ENCODE measurements at places on chromosomes 11 and 22.

- DNase-seq = no peak
Measured at GRCh38 chr11:77082838-77083565, 16.2 kb downstream of the CAPN5 start.

GRCh38 chr11:45209891-45210699, 63.7 kb downstream of the PRDM11 start:
- peak; percentile 80 for DNase-seq

DNA sequence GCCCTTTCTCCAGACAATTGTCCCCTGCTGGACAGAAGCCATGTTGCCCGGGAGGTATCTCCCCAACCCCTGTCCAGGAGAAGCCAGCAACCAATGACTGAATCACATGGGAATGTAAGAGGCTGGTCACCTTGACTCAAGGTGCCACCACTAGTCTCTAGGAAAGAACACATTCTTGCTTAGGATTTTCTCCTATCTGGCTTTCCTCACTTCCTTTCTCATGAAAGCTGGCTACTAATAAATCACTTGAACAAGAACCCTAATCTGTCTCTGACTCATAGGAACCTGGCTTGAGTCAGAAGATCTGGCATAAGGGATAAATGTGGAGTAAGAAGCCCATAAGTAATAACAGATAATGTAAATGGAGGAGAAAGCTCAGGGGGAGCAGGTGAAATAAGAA, 101.4 kb upstream of the C11orf87 start:
- DNase-seq = no peak

GRCh38 chr11:60869451-60869825, 2.1 kb downstream of the ZP1 start:
- DNase-seq = no peak

GRCh38 chr22:38845004-38845740, 1.3 kb upstream of the NPTXR start:
- no peak for DNase-seq

DNA sequence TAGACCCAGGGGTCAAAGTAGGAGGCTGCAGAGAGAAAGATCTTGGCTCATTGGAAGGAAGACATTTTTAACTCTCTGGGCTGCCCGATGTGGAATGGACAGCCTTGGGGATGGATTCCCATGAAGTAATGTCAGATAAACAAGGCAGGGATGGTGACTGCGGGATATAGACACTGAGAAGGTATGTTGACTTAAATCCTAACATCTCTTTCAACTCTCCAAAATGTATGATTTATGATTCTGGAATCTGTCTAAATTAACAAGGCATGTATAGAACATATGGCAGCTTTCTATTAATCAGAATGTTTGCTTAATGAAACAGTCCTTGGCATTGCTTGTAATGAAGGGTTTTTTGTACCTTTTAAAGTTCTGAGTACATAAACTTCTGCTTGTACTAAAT, 56.1 kb upstream of the VSTM5 start:
- no peak for DNase-seq

- no peak for DNase-seq
Measured at GRCh38 chr11:121661880-121662486, 209.2 kb upstream of the SORL1-AS1 start.

- no peak for DNase-seq
Measured at GRCh38 chr22:41290262-41291221, 4.6 kb upstream of the RANGAP1 start.

GRCh38 chr11:29682856-29683255, 334.0 kb downstream of the KCNA4 start:
- no peak for DNase-seq

- no peak for DNase-seq
Measured at GRCh38 chr11:65445101-65445603, 22.6 kb downstream of the NEAT1 start.

DNA sequence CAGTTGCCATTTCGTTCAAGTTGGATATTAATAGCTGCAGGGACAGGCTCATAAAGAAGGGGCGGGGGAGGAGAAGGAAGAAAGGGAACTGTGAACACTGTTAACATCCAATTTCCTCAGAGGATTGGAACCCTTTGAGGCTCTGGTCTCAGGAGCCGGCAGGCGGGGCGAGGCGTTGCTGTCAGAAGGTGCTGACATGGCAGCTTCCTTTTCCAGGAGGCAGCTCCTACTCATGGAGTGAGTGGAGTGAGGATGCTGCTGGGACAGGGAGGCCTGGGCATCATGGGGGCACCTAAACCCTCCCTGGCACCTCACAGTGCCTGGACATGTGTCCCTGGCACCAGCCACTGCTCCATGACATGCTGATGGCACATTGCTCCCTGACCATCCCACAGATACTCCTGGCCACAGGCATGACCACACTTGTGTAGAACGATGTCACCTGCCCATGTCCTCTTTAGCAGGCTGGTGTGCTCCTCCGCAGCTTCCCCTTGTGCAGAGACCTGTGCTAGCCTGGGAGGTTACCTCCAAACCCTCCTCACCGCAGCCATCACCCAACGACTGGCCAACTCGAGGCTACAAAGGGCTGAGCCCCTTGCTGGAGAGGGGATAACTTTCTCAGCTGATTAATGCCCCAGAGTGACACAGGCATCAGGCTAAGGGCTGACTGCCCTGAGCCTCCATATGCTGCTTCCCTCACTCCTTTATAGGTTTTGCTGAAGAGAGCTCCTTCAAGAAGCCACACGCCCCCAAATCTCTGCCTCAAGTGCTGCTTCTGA, 79.6 kb upstream of the NECTIN1 start:
- no peak for DNase-seq

DNA sequence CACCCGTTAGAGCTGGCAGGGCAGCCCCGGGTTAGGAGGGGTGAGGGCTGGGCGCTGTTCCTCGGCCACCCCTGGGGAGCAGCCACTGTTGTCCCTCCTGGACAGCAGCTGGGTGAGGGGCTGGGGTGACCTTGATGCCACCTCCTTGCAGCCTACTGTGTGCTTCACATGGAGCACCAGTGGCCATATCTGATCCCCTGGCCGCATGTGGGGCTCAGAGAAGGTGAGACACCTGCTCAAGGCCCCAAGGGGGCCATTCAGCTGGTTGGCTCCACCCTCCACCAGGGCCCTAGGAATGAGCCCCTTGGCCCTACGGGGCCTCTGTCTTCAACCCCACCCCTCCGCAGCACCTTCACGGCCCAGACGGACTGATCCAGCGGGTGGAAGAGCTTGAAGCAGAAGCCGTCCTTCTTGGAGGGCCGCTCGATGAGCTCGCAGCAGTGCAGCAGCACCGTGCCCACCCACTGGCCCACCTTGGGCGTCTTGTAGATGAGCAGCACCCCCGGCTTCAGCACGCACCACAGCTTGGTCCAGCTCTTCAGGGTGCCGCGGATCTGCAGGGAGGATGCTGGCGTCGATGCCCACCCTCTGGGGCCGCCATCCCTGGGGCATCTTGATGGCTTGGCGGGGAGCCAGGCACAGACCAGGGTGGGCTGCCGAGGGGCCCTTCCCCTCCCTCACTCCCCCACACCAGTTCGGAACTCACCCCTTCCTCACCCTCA, 44.9 kb downstream of the OSBPL5 start:
- no peak for DNase-seq

DNA sequence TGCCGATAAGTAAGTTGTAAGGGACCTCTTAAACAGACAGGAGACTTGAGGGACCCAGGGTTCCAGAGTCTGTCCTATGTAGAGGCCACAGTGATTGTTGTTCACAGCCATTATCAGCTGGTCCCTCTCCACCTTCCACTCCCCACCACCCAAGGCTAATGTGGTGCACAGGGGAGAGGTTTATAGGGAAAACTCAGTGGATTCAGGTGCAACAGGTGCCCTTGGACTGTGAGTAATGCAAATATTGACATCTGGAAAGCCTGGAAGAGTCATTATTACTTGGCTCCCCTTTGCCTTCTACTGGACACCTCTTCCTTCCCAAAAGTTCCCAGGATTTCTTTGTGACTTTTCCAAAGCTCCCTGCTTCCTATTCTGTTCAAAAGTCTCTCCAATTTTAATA, 441.1 kb upstream of the CCDC90B start:
- DNase-seq = no peak

- no peak for DNase-seq
Measured at GRCh38 chr22:37639070-37639760, at the start of gene SH3BP1. SH3BP1 (plus strand) TSS chr22:37639669; CDS start chr22:37639788, 119 bp downstream.

DNA sequence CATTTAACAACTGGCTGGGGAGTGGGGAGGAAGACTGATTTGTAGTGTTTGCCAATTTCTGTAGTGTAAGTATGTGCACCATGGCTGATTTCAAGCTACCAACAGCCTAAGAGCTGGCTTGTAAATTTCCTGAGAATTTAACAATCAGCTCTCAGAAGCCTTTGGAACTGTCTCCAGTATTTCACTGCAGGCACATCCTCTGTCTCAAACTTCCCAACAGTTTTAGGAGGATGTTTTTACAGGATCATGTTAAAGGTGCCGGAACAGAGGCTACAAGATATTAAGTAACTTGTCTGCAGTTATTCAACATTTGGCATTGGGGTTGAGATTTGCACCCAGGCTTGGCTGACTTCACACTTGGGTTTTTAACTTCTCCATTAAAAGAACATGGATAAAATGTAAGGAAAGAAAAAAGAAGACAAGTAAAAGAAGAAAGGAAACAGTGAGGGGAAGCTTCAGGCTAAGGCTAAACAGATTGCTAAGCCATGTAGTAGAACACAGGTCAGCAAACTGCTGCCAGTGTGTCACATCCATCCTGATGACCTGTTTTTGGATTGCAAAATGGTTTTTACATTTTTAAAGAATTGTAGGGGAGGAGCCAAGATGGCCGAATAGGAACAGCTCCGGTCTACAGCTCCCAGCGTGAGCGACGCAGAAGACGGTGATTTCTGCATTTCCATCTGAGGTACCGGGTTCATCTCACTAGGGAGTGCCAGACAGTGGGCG, 204.8 kb upstream of the SESN3 start:
- no peak for DNase-seq

DNA sequence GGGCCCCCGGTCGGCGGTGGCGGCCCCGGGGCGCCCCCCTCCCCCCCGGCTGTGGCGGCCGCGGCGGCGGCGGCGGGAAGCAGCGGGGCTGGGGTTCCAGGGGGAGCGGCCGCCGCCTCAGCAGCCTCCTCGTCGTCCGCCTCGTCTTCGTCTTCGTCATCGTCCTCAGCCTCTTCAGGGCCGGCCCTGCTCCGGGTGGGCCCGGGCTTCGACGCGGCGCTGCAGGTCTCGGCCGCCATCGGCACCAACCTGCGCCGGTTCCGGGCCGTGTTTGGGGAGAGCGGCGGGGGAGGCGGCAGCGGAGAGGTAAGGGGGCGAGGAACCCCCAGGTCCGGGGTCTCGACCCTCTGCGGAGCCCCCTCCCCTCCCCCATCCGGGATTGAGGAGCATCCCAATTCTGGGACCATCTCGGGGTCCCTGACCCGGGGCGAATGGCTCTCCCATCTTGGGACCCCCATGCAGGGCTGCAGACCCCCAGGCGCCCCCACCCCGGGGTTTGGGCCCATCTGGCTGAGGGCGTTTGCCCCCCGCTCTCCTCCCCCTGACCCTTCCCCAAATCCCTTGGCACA, 431 bp downstream of the KMT2A start:
- no peak for DNase-seq

DNA sequence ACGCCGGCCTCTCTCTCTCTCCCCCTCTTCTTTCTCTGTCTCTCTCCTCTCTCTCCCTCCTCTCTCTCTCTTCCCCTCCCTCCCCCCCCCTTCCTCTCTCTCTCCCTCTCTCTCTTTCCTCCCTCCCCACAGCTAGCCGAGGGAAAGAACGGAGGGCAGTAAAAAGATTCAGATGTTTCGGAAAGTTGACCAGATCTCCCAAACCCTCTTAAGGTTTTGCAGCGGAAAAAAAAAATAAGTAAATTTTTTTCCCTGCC, 195 bp upstream of the ALX4 start:
- no peak for DNase-seq

- DNase-seq = no peak
Measured at GRCh38 chr11:103659206-103659618, 377.2 kb upstream of the DDI1 start.

DNA sequence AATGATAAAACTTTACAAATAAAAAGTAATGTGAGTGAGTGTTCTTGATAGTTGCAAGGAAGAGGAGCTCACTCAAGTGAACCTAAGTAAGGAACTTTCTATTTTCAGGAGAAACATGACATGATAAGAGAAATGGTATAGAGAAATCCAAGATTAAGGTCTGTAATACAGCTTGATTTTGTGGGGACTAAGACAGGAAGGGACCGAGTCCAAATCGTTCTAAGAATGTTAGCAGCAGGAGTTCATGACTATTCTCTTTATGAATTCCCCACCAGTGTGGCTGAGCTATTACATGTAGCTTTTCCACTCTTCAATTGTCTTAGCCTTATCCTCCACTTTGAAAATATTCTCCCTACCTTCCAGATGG, 698.6 kb upstream of the ARHGAP42 start:
- DNase-seq = no peak

DNA sequence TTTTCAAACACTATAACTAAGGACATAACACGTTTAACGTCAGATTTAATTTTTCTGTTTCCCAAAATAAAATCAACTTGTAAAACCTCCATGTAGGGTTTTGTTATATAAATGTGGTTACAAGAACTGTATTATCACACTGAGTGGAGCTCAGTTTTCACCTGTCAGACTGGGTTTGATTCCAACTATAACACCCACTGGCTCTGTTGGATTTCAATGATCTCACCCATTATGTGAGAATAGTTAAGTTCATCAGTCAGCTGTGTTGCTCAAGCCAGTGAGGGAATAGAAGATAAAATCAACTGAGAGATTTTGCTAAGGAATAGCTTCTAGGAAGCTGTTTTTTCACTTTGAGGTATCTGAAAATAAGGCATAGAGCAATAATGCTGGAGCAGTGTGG, 5.1 kb upstream of the OR52R1 start:
- DNase-seq = no peak

GRCh38 chr11:114321621-114322257, 25.5 kb downstream of the NNMT start:
- DNase-seq = no peak

DNA sequence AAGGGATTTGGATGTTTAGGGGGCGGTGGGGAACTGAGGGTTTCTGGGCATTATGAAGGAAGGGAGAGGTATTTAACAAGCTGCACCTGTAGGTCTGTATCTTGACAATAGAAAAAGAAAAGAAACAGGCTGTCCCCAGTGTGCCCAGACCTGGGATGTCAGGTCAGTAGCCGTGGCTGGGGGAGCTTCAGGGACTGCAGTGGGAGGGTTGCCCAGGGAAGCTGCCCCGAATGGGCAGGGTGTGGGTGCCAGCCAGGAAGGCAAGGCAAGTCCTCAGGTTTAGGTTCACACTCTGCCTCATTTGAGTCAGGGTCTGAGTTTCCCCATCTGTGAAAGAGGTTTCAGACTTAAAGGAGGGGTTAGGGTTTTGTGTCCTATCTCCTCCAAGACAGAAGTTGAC, 1.5 kb downstream of the INPP5J start:
- no peak for DNase-seq

GRCh38 chr22:30238136-30238535, 8.4 kb downstream of the LIF start:
- DNase-seq = no peak

GRCh38 chr11:61800331-61801281, 7.9 kb downstream of the FEN1 start:
- no peak for DNase-seq

GRCh38 chr11:76783294-76783895, at the start of gene TSKU:
TSKU (plus strand) TSS chr11:76783356; CDS start chr11:76795617, 12,261 bp downstream.
- no peak for DNase-seq

DNA sequence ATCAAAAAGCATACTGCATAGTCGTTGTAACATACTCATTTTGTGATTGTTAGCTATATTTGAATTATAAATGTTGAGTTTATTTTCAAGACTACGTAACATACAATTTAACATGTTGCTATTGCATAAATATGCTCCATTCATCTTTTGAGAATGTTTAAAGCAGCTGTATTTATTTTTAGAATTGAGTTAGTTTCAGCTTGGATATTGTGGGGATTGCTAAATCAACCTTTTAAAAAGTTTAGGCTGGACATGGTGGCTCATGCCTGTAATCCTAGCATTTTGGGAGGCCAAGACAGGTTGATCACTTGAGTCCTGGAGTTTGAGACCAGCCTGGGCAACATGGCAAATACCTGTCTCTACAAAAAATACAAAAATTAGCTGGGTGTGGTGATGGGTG, 288.1 kb downstream of the DYNC2H1 start:
- no peak for DNase-seq

Data from anterior cingulate cortex (tissue), 58 donors.